ENCODE measurements at places on chromosomes 2 and 18.

DNA sequence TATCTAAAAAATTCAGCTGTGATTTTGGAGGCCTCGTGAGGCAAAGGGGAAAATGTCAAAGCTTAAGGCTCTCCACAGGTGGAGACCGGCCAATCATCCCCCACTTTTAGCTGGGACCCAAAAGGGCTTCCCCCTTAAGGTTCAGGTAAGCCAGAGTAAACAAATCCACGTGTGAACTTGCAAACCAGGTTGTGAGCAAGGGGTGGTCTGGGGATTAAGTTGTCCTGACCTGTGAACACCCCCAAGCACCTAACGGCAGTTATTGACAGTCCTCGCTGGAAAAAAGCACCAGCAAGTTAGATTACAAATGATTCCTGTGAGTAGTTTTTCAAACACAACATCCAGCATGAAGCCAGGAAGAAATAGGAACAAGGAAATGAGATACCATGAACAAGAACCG lies 42.9 kb downstream of the MYO7B start:
- DNase-seq: no peak

DNA sequence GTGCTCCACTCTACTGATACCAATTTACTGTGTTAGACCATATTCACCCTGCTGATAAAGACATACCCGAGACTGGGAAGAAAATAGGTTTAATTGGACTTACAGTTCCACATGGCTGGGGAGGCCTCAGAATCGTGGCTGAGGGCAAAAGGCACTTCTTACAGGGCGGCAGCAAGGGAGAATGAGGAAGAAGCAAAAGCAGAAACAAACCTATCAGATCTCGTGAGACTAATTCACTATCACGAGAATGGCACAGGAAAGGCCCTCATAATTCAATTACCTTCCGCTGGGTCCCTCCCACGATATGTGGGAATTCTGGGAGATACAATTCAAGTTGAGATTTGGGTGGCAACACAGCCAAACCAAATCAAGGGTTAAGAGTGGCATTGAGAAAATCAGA lies 65.2 kb downstream of the LDLRAD4 start:
- DNase-seq: no peak

DNA sequence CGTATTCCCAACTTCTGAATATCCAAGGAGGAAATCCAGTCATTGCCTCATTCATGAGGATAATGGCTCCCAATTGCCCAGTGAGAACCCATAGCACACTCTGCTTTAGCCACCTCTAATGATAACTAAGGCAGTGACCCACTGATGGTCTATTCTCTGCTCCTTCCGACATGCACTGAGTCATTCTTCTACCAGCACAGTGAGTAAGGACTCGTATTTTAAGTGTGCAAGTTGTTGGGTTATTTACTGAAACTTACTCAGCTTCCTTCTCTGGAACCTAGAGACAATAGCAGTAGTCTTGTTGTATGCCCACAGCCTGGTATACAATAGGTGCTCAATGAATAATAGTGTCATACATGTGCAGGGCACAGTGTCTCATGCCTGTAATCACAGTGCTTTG lies 81.1 kb upstream of the ZNF397 start:
- no peak for DNase-seq

- peak; percentile 36 for DNase-seq
These were observed 54.7 kb downstream of the KCTD18 start for GRCh38 chr2:200454927-200455801.

GRCh38 chr2:191322828-191323506 lies 77.8 kb downstream of the MYO1B start:
- no peak for DNase-seq

DNA sequence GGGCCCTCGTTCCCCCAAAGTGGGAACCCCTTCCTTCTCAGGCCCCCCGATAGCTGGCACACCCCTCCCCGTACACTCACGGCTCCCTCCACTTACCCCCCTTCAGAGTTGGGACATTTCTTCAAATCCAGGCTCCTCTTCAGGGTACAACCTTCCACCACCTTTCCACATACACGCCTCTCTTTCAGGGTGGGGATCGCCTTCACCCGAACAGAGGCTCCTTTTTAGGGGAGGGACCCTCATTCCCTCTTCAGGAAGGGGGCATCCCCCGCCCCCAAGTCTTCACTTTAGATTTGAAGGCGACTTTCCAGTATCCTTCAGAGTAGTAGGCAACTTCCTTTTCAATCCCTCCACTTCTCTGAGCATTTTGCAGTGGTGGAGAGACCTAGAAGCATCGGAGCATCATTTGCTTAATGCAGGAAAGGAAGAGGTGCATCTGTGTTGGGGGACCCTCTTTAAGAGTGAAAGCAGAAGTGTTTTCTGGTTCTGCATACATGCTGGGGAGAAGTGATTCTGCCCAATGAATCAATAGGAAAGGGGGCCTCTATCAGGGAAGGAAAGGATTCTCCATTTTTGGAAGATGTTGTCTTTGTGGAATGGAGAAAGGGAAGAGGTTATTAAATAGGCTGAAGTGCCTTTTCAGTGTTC lies 845 bp downstream of the EML4 start:
- peak; percentile 61 for DNase-seq

DNA sequence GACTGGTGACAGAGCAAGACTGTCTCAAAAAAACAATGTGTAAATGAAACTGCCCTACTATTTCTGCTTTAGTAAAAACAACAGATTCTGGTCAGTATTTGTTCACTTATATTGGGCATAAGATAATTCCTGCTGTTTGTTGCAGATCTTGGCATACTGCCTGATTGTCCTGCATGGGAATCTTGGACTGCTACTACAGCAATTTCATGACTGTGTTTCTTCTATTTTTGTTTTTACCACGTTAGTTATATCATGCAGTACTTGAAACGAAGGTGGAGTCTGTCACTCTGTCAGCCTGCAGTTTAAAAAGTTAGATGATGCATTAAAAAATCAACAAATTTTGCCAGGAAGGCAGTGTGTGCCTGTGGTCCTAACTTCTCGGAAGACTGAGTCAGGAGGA lies 14.2 kb upstream of the CLASP1 start:
- no peak for DNase-seq

GRCh38 chr2:18871430-18871829 lies 282.1 kb upstream of the NT5C1B start:
- no peak for DNase-seq

GRCh38 chr2:206343816-206344215 lies 69.4 kb downstream of the ZDBF2 start:
- no peak for DNase-seq

GRCh38 chr2:151437630-151438029 lies 27.9 kb downstream of the RIF1 start:
- DNase-seq: peak; percentile 39

GRCh38 chr18:48852794-48853193 lies 98.0 kb downstream of the SMAD7 start:
- DNase-seq: no peak

DNA sequence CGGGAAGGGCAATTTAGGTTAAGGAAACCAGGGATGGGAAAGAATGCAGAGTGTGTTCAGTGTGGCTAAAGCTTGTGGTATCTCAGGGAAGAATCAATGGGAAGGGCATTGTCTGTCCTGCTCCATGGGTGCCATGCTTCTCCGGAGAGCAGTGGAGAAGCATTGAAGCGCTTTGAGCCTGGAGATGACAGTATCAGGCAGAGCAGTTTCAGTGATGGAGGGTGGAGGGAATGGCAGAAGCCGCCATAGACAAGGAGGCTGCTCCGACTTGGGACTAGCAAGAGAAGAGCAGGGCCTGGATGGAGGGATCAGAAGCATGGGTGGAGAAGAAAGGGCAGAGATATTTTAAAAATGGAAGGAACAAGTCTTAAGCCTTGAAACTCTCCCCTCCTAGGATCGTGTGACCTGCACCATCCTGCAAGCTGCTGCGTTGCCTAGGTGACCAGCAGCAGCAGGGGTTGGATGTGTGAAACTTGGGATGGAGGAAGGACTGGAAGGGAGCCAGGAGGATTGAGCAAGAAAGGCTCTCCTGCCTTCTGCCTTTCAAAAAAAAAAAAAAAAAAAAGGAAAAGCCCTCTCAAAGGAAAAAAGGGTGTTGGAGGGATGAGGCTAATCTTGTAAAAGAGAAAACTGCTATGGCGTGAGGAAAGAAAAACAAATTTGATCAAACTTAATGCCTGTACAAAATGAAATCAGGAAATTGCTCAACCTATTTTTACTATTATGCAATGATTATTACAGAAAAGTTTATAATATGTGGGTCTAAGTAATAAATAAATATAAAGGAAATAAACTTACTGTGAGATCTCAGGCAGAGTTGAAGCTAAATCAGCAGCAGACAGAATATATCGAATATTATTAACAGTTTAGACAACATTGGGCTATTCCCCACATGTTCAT lies 493.8 kb upstream of the NRP2 start:
- DNase-seq: no peak

DNA sequence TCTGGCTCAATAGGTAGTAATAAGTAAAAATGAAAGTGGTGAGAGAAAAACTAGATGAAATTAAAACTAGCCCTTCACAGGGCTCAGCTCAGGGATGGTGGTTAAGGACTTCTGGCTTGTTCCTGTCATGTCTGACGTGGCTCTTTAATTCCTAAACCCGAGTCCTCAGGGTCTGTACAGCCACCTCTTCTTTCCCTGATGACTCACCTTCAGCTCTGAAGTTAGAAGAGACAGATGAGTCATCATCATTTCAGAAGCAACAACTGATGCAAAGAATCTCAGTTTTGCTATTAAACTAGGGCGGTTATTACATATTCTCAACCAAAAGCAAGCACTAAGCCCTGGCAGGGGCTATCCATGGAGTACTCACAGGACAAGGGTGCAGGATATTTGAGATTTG lies 24.0 kb upstream of the ITGB6 start:
- peak; percentile 63 for DNase-seq
